ENCODE measurements at places on chromosomes 3 and 15. TPM values are rescaled to one million over a fixed set of nuclear protein-coding genes. Genes with fewer than 3 reads are reported as not detected.

DNA sequence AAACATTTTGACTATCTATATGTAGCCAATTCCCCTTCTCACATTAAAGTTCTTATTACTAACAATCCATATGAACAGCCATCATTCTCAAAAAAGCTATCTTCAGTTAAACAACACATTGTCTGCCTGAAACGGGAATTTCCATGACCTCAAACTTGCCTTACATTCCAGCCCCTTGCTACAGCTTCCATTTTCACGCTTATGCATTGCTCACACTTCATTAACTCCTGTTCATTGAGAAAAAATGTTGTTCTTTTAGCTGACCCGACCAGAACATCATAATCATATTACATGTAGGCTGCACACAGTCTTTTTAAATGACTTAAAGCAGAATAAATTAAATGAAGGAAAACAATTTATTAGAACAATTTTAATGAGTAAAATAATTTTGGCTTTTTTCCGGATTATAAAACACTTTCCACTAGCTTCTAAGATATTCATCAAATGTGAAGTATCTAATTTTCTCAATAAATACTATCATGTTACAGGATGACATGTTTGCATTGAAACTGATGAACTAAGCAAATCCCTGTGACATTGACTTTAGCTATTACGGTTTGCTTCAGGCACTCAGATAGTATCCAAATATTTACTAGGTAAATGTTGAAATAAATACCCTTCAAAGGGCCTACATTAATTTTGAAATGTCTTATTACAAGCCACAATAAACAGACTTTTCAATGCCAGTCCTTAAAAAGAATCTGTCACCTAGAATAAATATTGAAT lies 49.9 kb downstream of the P3H2 start:
- H3K4me1 ChIP-seq = peaks cover 16% of the 10 kb centered on the region
- no peak overlapping the region for H3K27ac ChIP-seq
- no peaks in the 10 kb centered on the region for H3K36me3 ChIP-seq
- no peak overlapping the region for H3K4me3 ChIP-seq
- no peaks in the 10 kb centered on the region for H3K27me3 ChIP-seq
- DNase-seq = no peak

- H3K4me1 ChIP-seq = peaks cover 4% of the 10 kb centered on the region
- H3K4me3 ChIP-seq = no peak overlapping the region
- H3K36me3 ChIP-seq = no peaks in the 10 kb centered on the region
- DNase-seq = no peak
- no peak overlapping the region for H3K27ac ChIP-seq
Measured at GRCh38 chr3:69527498-69527897, 141.6 kb upstream of the FRMD4B start.

Gene IGSF11
- 1.7 TPM for total RNA-seq

- H3K4me3 ChIP-seq = no peak overlapping the region
- no peak overlapping the region for H3K27ac ChIP-seq
- no peaks in the 10 kb centered on the region for H3K27me3 ChIP-seq
- H3K4me1 ChIP-seq = peaks cover 17% of the 10 kb centered on the region
Measured at GRCh38 chr3:177792311-177793030, 595.2 kb upstream of the TBL1XR1 start.

Data from WTC11 (cell line).